ENCODE measurements at places on chromosomes 7 and 10.
A peak's percentile ranks its signal among the peaks of the same experiment; 100 is the strongest.

DNA sequence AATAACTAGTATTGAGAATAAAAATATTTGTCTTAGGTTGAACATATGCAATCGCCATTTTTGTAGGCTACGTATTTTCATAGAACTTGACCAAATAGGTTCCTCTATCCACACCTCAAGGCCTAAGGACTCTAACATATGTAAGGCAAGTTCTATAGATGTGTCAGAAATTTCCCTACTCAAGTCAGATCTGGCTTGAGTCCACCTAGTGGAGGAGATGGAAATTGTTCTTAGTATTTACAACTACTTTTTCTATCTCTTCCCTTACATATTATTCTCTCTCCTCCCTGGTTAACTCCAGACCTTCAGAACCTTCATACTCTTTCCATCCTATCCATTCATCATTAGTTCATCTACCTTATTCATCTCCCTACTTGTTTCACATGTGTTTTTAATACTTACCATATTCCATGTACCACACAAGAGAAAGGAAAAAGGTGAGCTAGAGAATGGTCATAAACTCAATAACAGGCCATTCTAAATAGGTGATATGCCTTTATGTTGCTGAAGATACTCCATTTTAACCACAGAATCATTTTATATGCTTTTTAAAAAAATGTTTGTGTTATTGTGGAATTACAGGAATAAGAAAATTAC, 174.5 kb upstream of the HDAC9 start:
- DNase-seq = no peak

GRCh38 chr7:154869436-154869835, 133.5 kb downstream of the PAXIP1 start:
- no peak for DNase-seq

GRCh38 chr10:77400033-77400432, 237.6 kb downstream of the KCNMA1 start:
- DNase-seq = no peak

GRCh38 chr7:158398750-158399149, 188.9 kb downstream of the PTPRN2 start:
- no peak for DNase-seq

DNA sequence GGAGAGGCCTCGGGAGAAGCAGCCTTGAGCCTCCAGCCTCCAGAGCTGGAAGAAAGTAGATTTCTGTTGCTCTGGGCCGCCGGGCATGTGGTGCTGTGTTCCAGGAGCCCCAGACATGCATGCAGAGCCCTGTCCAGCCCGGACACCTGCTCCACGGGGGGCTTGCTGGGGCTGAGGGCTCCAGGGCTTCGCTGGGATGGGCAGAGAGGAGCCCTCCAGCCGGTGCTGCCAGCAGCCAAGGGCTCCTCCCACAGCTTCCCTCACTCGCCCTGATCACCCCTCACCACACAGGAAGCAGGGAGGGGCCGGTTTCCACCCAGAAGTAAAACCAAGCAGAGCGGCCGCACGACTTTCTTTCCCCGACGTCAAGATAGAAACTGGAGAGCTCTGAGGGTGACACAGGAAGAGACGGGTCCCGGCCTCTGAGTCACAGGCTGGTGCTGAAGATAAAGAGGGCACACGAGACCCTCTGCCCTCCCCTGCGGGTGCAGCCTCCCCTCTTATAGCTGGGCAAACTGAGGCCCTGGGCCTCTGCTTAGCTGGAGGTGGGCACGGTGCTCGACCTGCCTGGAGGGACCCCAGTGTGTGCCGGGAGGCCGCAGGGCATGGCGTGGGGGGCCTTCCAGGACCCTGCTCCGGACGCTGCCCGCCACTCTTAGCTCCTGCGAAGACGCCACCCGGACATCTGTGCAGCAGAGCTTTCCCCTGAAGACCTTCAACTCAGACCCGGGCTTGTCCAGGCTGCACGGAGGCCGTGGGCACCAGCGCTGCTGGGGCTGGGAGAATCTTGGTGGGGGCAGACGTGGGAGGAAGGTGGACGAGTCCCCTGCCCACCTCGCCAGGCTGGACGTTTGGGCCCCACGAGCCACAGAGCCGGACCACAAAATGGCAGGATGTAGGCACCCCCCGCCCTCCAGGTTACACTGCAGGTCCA, 31.1 kb downstream of the ADAP1 start:
- peak; percentile 41 for DNase-seq

- no peak for DNase-seq
These were observed 578.5 kb downstream of the GALNT17 start for GRCh38 chr7:71710442-71710841.

DNA sequence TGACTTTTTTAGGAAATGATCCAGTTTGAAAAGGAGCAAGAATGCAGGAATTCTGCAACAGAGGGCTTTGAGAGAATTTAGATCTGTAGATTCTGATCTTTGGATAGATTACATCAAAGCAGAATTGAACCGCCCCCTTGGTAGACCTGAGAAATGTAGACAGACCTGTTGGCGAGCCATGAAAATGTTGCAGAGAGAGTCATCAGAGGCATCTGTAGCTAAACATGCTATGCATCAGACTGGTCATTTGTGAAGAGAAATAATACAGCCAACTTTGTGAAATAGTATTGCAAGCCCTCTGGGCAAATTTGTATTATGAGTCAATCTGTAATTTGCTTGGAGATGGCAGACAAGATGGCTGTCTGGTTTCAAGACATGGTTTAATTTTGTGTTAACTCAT, 4.3 kb upstream of the C1GALT1 start:
- no peak for DNase-seq

DNA sequence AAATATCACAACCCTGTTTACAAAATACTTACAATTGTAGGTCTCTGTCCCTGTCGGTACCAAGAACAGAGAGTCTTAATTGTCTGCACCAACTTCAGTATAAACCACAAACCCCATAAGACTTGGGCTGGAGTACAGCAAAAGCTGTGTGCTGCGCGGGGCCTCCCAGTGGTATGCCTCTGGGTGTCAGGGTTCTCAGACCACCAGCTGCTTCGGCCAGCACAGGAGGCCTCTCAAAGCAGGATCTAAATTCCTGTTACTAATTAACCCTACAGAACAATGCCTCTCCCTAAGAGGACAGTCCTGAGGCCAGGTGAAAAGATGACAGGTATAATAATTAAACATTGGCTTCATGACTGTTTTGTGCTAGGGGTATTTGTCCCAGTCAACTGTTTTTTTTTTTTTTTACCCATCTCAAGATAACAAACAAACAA, 957 bp upstream of the SVIL start:
- DNase-seq = no peak

DNA sequence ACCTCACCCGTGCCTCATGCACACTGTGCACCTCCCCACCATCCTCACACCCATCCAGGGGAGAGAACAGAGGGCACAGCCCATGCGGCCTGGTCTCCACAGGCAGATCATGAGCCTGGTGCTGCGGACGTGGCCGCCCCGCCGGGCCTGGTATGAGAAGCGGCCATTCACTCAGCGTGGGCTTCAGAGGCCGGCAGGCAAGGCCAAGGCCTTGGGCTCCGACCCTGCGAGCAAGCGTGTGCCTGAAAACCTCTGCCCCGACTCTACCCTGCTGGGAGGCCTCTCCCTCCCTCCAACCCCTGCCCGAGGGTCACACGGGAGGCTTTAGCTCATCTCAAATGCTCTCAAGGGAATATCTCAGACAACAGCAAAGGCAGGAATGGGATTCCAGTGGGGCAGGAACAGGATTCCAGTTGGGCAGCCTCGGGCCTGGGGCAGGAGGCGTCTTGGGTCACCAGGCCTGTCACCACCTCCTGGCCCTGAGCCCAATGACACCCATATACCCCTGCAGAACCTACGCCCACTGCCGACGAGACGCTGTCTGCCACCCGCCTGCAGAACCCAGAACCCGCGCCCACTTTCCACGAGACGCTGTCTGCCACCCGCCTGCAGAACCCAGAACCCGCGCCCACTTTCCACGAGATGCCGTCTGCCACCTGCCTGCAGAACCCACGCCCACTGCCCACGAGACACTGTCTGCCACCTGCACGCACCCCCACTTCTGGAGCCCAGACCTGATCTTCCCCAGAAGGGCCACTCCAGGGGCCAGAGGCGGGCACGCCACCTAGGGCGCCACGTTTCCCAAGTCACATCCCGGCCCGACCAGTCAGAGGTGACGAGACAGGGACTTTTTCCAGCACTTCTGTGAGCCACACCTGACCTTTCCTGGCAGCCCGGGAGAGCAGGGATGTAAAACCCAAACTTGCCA, 38.9 kb downstream of the ADAP1 start:
- DNase-seq = no peak

DNA sequence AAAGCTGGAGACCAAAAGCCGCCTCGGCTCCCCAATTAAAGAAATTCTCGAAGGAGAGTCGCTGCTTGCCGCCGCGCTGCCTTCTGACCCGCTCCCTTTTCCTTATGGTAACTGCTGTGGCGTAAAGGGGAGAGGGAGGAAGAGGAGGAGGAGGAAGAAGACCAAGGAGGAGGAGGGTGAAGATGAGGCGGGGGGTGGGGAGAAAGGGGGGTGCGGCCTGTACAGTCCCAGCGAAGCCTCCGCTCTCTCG, 388 bp downstream of the CNOT4 start:
- DNase-seq = no peak

DNA sequence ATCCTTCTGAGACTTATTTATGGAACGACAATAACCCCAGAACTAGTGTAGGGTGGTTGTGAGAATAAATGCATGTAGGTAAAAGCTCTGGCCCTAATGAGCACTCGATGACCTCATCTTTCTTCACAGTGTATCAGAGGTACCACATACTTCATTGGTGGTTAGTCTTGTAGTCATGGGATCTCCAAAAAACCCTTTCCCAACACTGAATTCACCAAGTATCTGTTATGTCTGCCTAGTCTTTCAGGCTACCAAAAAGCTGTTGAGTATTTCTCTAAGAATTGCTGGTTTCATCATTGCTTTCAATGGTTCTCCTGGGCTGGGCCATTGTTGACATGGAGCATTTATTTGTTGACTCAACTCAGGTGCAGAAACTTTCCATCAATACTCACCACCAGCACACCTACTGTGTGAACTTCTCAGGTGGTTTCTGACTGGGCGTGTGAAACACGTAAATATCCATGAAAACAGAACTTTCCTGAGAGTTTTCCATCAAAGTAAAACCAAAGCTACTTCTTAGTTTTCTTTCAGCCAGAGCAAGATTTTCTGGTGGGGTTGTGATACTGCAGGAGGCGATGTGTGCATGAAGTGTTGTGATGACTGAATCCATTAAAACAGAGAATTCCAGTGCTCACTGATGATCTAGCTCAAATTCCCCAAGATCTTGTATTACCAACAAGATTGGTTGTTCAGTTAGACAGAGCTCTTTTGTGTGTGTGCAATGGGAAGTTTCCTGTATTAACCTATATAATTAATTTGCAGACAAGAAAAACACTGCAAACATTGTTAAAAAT, 51.4 kb upstream of the SLC35B4 start:
- no peak for DNase-seq

DNA sequence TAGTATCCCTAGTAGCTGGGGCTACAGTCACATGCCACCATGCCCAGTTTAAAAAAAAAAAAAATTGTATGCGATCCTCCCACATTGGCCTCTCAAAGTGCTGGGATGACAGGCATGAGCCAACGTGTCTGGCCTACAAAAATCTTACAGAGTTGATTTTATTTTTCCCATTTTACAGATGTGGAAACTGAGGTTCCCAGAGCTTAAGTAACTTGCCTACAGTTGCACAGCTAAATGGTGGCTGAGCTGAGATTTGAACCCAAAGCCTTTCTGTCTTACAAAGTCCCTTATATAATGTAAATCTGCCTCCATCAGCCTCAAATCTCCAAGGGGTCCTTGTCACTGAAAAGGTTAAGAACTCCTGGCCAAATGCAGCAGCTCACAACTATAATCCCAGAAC, 24.6 kb upstream of the LIMK1 start:
- DNase-seq = no peak

- no peak for DNase-seq
These were observed 36.2 kb upstream of the TMEM106B start for GRCh38 chr7:12174931-12175330.

- no peak for DNase-seq
These were observed 7.4 kb downstream of the ITGB1 start for GRCh38 chr10:32950591-32951108.

GRCh38 chr7:42217548-42217947, 19.5 kb downstream of the GLI3 start:
- no peak for DNase-seq

DNA sequence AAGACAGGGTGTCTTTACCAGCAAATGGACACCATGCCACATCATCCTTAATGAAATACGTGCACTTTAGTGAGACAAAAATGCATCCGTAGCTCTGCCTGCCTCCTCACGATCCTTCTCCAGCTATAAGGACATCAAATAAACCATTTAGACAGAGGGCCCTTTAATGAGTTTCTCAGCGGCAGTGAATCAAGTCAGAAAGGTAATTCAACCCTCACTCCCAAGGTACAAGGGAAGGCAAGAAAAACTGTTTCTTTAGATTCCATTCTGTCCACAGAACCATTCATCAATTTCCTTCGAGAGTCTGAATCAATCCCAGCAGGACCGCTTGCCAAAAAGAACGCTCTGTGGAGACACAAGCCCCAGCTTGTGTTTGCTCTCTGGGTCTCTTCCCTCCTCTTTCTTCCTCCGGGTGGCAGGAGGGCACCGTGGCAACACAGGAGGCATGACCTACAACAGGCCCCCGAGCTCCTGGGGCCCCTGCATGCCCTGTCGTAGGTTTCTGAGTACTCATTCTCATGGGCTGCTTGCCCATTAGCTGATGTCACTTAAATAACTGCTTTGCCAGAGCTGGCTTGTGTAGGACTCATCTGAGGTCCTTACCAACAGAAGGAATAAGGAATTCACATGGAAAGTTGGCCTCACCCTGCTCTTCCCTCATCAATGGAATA, 297.8 kb upstream of the PRKCQ start:
- peak; percentile 11 for DNase-seq
